ENCODE measurements at places on chromosomes 2 and 18.
A peak's percentile ranks its signal among the peaks of the same experiment; 100 is the strongest.

GRCh38 chr2:226030788-226031646 is 631.5 kb downstream of the NYAP2 start:
- DNase-seq, result peak; percentile 23

GRCh38 chr2:112048887-112049286 is 6.2 kb upstream of the TMEM87B start:
- no peak for DNase-seq

GRCh38 chr2:74392449-74392743 is 12.3 kb upstream of the DCTN1 start:
- no peak for DNase-seq

GRCh38 chr2:151919786-151920185 is 91.6 kb upstream of the ARL5A start:
- DNase-seq, result no peak

GRCh38 chr18:62128157-62128556 is 58.7 kb downstream of the PIGN start:
- DNase-seq, result no peak

DNA sequence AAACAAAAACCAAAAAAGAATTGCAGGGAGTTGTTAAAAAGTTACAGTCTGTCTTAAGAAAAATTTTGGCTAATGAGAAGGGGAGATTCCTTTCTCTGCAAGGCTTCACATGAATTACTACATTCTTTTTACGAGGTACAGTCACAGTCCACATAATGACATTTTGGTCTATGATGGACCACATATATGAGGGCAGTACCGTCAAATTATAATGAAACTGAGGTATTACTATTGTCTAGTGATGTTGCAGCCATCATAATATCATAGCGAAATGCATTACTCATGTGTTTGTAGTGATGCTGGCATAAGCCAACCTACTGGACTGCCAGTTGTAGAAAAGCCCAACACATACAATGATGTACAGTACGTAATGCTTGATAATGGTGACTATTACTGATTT is 12.5 kb downstream of the SERPINB7 start:
- DNase-seq, result no peak

- no peak for DNase-seq
These were observed 511.6 kb downstream of the ARHGAP15 start for GRCh38 chr2:143640826-143641225.

GRCh38 chr2:105755895-105756294 is 11.2 kb downstream of the NCK2 start:
- no peak for DNase-seq

GRCh38 chr18:48816554-48816953 is 134.2 kb downstream of the SMAD7 start:
- DNase-seq, result no peak

- DNase-seq, result no peak
These were observed 7.5 kb downstream of the NRP2 start for GRCh38 chr2:205689820-205690219.

DNA sequence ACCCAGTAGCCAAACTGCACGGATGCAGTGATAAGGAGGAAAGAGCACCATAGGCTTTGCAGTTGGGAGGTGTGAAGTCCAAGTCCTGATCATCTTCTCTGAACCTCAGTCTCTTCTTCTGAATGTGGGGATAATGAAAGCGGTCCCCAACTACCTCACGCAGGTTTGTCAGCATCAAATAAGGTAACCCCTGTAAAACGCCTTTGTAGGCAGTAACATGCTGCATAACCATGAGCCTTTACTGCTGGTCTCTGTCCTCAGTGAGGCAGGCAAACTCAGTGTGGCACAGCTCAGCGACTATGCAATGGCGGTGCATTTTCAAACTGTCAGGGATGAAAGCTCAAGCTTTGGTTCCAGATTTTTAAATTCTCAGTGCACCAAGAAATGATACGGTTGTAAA is 46.1 kb downstream of the DNMT3A start:
- no peak for DNase-seq

DNA sequence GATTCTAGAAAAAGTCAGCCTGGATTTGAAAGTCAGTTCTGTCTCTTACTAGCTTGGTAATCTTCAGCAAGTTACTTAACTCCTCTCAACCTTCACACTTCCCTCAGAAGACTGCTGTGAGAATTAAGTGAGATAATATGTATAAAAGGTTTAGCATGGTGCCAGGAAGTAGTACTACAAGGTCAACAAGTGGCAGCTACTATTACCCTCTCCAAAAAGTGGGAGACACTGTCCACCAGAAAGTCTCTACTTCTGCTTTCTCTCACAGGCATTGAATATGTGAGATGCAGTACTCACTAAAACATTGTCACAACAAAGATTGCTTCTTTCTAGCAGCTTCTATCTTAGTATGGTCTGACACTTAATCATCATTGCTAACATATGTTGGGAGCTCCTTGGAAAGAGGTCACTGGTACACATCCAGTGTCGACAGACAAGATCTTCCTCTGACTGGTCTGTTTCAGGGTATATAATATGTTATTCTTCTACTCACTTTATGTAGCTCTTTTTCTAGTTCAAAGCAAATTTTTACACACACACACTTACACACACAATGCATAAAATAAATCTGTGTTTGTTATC is 47.9 kb downstream of the DOCK10 start:
- no peak for DNase-seq
